NCI-H2171 (cell line): ENCODE measurements at places on chromosomes 12 and 14.

DNA sequence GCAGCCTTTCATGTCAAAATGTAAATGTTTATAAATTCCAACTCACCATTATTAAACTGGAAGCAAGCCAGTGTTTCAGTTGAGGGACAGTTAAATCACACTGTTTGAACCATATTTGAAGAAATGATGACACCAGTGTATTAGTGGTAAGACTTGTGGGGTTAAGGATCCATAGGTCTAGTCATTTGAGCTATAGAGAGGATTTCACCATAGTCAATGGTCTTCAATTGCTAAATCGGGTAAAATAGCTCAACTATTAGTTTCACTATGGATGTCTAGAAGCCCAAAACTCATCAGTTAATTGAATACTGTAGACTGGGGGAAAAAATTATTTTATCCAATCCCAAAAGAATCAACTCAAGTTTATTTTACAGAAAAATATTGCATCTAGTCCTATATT, 659.1 kb downstream of the NRXN3 start:
- DNase-seq: no peak

DNA sequence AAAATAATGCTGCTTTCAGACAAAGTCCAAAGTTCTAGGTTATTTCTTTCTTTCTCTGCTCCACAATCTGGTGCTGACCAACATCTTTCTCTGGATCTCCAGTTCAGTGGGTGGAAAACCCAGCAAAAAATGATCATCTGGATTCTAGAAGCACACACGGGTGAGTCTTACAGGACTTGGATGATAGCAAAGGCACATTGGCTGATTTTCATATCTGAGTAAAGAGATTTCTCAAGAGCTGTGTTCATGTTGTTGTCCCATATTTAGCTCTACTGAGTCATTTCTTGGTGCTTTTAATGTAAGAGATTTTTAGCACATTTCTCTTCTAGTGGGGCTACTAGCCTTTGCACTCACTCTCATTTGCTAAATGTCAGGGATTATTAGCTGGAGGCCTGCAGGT, 336.7 kb downstream of the GALC start:
- DNase-seq: no peak

- no peak for DNase-seq
Observed at GRCh38 chr12:19238540-19238939, 109.0 kb downstream of the PLEKHA5 start.

DNA sequence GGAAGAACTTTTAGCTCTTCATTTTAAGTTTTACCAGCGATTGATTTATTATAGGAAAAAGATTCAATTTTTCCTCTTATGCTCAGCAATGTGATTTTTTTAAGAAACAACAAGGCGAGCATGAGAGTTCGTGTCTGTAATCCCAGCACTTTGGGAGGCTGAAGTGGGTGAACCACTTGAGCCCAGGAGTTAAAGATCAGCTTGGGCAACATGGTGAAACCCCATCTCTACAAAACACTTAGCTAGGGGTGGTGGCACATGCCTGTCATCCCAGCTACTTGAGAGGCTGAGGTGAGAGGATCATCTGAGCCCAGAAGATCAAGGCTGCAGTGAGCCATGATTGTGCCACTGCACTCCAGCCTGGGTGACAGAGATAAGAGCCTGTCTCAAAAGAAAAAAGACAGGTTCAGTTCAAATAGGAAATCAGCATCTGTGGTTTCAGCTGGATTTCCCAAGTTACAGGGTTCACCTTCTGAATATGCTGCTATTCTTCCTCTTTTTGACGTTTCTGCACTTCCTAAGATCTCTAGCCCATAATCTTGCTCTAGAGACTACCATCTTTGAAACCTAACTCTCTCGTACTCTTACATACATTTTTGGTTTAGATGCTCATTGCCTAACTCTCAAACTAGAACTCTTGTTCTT, 274.7 kb downstream of the SEC23A start:
- DNase-seq: no peak

DNA sequence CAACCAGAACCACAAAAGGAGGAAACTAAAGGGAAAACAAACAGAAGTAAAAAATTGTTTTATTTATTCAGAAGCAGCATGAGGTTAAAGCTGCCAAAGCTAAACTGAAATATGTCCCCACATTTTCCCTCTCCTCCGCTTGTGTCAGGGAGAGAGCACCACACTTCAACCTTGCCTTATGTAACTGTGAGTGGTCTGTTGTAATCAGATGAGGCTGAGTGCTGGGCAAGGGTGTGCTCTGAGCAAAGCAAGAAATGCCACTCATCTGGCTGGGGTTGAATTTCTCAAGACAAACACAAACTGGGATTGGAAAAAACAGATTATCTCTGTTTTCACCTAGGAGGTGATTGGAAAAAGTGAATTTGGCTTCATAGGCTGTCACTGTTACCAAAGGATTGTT, 12.2 kb downstream of the CAPZA3 start:
- no peak for DNase-seq

DNA sequence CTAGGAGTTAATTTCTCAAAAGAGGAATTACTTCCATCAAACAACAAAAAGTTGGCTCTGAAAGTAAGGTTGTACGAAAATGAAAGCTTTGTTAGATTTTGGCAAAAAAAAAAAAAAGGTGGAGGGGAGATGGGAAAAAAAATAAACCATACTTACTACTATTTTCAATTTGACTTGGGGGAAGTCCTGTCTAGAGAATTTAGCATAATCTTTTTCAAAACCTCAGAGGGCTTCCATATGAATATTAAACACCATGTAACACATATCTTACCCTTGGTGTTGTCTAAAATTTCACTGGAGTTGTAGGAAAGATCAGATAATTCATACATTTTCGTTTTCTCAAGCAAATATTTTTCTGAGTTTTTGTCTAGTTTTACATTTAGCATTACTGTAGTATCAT, 17.5 kb downstream of the GRIP1 start:
- DNase-seq: no peak

DNA sequence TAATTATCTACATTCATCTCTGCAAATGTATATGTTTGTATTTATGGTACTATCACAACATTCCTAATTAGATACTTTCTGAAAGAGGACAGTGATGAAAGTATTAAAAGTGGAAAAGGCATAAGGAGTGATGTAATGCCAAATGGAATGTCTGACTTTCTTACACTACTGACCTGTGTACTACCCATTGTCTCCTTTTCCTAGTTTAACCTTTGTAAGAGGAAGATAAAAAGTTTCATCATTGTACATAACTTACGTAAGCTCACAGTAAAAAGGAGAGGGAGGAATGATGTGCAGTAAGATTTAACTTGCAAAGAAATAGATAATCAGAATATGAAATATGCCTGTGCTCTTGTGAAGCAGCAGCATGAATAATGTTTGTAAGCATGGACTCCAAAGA, 55.9 kb downstream of the SOX5 start:
- no peak for DNase-seq

- DNase-seq: no peak
Observed at GRCh38 chr14:99481745-99482099, 513 bp downstream of the CCNK start.

DNA sequence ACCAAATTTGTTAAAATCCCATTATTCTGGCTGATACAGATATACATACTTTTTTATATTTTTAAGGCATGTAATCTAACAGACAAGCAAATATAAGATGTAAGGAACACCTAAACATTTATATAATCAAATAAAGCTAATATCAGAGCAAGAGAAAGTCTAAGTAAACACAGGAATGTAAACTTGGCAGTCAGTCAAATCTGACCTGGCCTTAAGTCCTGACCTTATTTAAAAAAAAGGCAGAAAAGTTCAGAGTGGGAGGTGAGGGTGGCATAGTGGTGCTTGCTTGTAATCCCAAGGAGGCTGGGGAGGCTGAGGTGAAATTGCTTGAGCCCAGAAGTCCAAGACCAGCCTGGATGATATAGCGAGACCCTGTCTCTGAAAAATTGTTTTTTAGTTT, 152.6 kb downstream of the DERA start:
- DNase-seq: no peak

DNA sequence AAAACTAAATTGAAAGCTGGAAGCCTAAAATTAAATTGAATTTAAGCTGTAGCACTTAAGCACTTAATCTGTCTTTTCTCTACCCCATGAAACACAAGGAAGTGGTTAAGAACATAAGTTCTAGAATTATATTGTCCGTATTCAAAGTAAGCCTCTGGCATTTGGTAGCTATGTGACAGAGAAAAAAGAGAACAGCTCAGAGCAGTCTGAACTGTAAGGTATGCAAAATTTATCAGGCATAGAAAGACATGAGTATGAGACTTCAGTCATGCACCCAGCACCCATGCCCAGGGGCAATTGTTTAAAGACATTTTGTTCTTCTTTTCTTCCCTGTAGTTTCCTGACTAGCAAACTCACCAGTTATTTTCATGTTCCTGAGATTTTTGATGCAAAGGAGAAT, 116.7 kb downstream of the KCNMB4 start:
- DNase-seq: no peak

DNA sequence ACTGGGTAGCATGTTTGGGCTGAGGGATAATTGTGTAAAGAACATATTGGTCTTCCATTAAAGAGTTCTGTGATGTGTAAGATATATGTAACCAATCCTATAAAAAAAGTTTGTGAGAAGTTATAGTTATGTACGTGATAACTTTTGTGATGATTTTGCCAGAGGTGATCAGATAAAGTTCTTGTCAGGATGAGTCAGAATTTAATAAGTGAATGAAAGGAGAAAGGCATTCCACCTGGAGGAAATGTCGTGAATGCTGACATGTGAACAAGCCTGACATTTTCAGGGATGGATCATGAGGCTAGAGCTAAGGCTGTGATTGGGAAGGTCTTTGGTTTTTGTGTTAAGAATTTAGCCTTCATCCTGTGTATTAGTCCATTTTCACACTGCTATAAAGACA, 241.5 kb downstream of the SNAPC1 start:
- DNase-seq: no peak

DNA sequence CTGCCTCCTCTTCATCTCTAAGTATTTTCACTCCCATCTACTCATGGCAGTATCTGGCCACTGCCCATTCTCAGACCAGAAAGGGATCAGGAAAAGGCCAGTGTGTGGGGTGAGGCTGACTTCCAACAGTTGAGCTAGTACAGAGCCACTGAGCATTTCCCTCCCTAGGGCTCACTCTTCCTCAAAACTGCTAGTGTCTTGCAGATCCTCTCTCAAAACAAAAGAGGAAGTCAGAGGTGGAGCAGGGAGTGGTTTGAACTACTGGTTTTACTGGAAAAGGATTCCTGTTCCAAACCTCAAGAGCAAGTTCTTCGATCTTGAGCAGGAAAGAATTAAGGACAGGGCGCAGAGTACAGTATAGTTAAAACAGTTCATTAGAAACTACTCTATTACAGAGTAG, 11.7 kb upstream of the RNASE10 start:
- DNase-seq: no peak

DNA sequence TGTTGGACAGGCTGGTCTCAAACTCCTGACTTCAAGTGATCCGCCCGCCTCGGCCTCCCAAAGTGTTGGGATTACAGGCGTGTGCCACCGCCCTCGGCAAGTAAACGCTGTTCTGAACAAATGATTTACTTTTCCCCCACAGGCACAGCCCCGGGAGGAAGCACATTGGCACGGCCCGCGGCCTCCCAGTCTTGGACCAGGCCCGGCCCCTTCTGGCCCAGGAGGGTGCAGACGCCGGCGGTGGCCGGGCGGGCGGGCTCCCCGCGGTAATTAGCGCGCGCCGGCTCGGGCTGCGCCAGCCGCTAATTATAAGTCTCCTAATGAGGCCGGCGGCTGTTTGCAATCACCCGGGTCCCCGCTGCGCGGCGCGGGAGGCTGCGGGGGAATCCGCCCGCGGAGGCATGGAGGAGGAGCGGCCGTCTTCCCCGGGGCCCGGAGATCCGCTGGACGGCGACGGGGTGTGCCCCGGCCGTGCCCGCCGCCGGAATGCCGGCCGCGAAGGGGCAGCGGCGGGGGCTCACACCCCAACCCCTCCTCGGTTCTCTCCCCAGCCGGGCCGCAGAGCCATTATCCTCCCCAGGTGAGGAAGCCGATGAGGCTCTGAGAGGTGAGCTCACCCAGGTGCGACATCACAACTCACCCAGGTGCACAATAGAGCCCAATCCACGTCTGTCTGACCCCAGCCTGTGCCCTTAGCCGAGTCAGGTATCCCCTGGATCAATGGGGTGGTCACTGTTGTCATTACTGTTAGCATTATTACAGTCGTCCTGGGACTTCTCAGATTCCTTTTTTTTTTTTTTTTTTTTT, 3.3 kb upstream of the POP5 start:
- DNase-seq: peak; percentile 43

- DNase-seq: peak; percentile 48
Observed at GRCh38 chr12:117850048-117850447, 118.7 kb downstream of the KSR2 start.

GRCh38 chr12:6613776-6614512, 6.8 kb upstream of the CHD4 start:
- no peak for DNase-seq

DNA sequence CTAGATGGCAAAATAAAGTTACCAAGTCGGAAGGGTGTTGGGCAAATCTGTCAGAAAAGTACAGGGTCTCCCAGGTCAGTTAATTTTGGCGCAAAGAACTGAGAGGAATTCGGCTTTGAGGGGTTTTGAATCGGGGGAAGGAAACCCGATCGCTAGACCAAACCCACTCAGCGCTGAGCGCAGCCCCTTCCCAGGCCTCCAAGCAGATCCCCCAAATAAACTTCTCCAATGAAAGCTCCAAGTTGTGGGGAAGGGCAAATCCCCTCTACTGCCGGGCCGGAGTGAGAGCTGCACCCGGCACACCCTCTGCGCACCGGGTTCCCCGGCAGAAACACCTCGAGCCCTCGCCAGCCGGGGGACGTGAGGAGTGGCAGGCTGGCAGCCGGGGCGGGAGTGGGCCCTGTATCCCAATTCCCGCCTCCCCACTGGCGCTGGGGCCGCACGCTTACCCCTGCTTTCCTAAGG, 441 bp downstream of the E2F7 start:
- peak; percentile 47 for DNase-seq

DNA sequence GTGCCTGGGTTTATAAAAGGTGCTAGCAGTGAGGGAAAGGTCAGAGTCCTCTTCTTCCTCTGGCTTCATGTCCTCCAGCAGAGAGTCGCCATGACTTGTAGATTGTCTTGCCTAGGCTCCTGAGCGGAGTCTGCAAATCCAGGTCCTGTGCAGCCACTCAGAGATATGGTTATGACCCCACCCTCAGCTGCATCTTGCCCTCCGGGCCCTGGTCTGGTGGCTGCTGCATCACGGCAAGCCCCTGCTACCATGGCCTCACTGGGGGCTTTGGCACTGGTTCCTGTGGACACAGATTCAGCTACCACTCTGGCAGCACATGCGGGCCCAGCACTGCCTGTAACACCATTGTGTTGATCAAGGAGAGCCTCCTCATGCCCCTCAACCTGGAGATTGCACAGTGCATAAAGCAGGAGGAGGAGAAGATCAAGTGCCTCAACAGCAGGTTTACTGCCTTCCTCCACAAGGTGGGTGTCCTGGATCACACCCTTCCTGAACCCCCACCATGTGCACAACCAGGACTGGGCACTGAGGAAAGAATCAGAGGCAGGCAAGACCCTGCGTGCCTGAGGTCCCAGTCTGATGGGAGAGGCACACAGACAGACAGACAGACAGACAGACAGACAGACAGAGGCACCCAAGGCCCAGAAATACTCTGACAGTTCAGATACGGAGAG, 10.5 kb upstream of the KRT86 start:
- DNase-seq: no peak

GRCh38 chr12:2384533-2385351, 332.0 kb downstream of the CACNA1C start:
- no peak for DNase-seq
